Skin of body (tissue), 3 donors: ENCODE measurements at places on chromosomes 5 and 9. TPM values are rescaled to one million over a fixed set of nuclear protein-coding genes. Genes with fewer than 3 reads are reported as not detected.

FOXI1 gene
- 0.10 TPM for total RNA-seq

PCDHA10 gene
- 0.20 TPM for total RNA-seq

RLN1 gene
- total RNA-seq = not detected

GRCh38 chr5:122707796-122708195, 67.1 kb upstream of the SNX2 start:
- no peak for DNase-seq

GRCh38 chr5:127358284-127358683, 67.7 kb downstream of the MEGF10 start:
- DNase-seq = peak; percentile 32

DNA sequence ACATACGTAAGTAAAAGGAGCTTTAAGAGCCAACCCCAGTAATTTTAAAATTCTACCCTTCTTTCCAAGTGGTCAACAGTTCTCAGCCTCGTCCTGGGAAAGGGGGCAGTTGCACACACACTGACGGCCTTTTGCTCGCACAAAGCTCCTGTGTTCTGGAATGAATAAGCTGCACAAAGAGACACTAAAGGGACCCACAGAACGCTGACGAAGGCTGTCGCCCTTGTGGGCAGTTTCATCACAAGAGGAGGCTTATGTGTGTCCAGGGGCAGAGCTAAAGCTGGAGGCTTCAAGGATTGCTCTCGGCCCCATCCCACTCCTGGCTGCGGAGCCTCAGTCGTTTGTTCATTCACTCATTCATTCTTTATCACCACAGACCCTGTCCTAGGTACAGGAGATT, 67.0 kb upstream of the NEK6 start:
- DNase-seq = no peak
